ENCODE measurements at places on chromosomes 2 and 18.

- no peak for DNase-seq
These were observed 520.3 kb downstream of the SOX11 start for GRCh38 chr2:6212491-6212890.

- DNase-seq, result no peak
These were observed 316.9 kb upstream of the REV1 start for GRCh38 chr2:99806758-99807157.

GRCh38 chr18:9696112-9696511 lies 12.0 kb upstream of the RAB31 start:
- DNase-seq, result no peak

DNA sequence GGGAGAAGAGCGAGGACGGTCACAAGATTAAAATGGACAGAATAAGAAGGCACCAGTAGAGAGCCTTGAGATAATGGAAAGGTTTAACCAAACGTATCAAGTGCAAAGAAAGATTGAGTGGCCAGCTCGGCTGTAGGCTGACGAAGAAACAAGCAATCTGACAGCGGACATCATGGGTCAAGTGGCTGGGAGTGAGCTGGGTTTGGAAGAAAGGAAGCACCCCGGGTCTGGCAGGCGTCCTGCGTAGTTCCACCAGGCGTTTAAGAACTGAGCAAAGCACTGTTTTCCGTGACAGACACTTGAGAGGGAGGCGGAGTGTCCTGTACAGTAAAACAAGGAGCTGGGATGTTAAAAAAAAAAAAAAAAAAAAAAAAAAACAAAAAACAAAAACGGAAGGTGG lies 27.1 kb downstream of the DAPL1 start:
- no peak for DNase-seq

- no peak for DNase-seq
These were observed 327.3 kb downstream of the SMAD2 start for GRCh38 chr18:47603158-47603557.

GRCh38 chr2:238690511-238690910 lies 157.4 kb upstream of the TWIST2 start:
- DNase-seq, result no peak

- DNase-seq, result no peak
These were observed 282.5 kb downstream of the SLC8A1 start for GRCh38 chr2:40169430-40169829.

DNA sequence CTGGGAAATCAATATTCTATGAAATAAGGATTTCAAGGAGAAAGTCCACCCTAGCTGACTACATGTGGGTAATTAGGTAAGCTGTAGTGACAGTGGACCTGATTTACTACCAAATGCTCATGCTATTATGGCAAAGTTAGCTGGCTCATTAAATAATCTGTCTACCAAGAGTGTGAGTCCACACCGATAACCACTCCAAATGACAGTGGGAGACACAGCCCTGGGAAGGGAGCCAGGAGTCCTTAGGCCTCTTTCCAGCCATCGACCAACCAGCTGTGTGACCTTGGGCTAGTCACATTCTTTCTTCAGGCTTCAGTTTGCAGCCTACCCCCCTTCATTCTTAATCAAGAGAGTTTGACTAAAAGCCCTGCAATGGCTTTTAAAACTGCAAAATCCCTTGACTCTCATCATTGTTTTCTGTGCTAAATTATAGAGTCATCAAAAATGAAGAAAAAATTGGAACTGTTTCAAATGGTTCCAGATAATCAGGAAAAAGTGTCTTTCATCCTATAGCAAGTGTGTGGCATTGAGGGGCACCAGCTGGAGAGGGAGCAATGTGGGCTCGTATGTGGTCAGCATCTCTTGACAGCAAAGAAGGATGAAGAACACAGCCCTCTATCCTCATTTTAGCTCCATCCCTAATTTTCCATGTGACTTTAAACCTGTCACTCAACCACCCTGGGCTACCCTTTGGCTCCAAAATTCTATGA lies 45.6 kb upstream of the SLC14A2 start:
- DNase-seq, result no peak

GRCh38 chr18:56522816-56523215 lies 115.6 kb downstream of the TXNL1 start:
- DNase-seq, result no peak

GRCh38 chr2:240893363-240893844 lies 2.6 kb downstream of the MAB21L4 start:
- no peak for DNase-seq

GRCh38 chr18:74064510-74064909 lies 83.1 kb downstream of the FBXO15 start:
- DNase-seq, result no peak

DNA sequence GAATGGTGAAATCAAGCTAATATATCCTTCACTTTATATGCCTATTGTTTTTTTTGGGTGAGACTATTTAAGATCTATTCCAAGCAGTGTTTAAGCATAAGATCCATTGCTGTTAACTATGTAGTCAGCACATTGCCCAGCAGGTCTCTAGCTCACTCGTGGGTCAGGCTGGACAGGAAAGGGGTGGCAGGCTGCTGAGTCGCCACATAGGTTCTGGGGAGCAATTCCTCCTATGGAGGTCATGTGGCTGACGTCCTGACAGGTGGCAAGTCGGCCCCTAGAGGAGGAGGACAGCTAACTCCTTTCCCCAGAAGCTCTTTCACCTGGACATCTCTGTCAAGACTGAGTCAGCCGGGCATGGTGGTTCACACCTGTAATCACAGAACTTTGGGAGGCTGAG lies 13.9 kb upstream of the RAB31 start:
- no peak for DNase-seq

GRCh38 chr2:185128346-185128745 lies 530.0 kb downstream of the ZNF804A start:
- no peak for DNase-seq

DNA sequence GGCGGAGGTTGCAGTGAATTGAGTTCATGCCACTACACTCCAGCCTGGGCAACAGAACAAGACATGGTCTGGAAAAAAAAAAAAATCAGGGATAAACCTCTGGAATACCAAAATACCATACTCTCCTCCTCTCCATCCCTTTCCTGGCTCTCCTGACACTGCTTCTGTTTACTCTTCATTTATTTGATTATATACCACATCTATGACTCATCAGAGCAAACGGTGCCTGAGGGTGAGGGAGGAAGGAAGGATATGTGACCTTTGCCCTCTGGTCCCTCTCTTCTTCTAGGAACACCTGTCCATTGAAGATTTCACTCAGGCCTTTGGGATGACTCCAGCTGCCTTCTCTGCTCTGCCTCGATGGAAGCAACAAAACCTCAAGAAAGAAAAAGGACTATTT lies 30.0 kb downstream of the VIL1 start:
- no peak for DNase-seq

- DNase-seq, result no peak
These were observed 173.3 kb upstream of the ZFP36L2 start for GRCh38 chr2:43399515-43400264.
